ENCODE measurements at places on chromosomes 16 and 17.

- no peak for DNase-seq
Observed at GRCh38 chr17:50163843-50164696, 1.7 kb upstream of the SGCA start.

DNA sequence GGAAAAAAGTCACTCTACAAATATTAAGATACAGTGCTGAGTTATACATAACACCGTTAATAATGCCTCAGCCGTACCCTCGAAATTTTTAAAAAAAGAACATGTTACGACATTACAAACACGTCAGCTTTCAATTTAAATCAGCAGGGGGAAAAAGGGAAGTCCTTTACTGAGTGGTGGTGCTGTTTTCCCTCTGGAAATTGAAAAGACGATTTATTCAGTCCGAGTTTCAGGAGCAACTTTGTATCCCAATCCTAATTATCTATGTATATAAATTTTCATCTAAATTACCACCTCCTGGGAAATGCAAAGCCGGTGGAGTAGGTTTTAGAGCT, 1.3 kb downstream of the NETO2 start:
- DNase-seq = no peak

DNA sequence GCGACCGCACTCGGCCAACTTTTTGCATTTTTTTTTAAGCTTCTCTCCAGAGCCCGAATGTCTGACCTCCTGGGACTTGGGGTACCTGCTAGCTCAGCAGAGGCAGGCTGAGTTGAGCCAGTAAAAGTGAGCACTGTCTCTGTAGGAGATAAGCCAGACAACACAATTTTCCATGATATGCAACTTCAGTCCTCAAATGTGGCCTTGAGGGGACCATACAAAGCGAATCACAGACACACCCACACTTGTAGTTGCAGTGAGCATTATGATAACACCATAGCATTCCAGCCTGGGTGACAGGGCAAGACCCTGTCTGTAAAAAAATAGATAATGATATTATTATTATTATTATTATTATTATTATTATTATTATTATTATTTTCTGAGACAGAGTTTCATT, 2.6 kb downstream of the DPEP2 start:
- no peak for DNase-seq

- DNase-seq = no peak
Observed at GRCh38 chr17:20266806-20267458, 200.4 kb downstream of the LGALS9B start.

- DNase-seq = no peak
Observed at GRCh38 chr16:19908921-19909320, 24.3 kb upstream of the GPRC5B start.
